NCI-H2029 (cell line): ENCODE measurements at places on chromosomes 7 and 10.
A peak's percentile ranks its signal among the peaks of the same experiment; 100 is the strongest.

DNA sequence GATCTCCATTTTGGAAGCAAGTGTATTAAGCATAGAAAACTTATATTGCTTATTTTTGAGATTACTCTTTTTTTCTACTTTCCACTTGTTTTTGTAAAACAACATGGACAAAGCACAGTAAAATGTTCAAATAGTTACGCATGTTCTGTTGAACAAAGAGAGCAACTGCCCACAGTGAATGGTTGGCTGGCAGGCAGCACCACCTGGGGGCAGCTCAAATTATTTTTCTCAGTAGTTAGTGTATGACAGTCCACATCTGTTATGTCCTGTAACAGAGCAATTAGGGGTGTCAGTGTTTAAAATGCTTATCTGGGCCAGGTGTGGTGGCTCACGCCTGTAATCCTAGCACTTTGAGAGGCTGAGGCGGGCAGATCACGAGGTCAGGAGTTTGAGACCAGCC is 46.1 kb upstream of the CACUL1 start:
- DNase-seq = no peak

- no peak for DNase-seq
Observed at GRCh38 chr10:106714734-106715555, 449.6 kb downstream of the SORCS1 start.

DNA sequence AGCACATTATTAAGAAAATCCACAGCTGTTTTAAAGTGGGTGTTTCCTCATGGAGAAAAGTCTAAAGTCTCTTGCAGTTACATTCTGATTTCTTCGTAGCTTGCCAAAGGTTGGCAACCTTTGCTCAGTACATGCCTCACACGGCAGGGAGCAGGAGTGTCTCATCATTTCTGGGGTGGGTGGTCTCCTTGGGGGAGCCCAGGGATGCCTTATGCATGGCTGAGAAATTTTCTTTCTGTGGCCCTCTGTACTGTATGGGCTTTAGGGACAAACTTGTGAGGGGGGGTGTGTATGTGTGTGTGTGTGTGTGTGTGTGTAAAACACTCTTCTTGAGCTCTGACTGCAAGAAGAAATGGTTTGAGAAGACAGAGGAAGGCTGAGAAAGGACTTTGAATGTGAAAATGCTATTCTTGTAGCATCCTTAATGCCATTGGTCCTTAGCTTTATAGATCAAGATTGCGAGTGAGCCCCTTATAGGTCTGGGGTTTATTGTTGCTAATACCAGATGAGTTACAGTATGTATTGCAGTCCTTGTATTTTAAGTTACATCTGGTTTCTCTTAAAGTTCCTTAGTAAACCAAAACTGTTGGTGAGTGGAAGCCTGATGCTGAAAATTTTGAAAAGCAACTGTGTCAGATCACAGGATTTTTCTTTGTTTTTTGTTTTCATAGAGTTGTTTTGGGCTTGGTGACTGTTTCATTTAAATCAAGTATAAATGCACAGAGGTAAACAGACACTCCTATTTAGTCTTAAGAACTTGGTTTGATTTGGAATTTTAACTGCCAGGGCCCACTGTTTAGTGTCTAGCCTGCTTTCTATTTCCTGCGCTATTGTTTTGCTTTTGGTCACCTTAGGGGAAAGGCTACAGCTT is 242.0 kb downstream of the BICC1 start:
- no peak for DNase-seq

DNA sequence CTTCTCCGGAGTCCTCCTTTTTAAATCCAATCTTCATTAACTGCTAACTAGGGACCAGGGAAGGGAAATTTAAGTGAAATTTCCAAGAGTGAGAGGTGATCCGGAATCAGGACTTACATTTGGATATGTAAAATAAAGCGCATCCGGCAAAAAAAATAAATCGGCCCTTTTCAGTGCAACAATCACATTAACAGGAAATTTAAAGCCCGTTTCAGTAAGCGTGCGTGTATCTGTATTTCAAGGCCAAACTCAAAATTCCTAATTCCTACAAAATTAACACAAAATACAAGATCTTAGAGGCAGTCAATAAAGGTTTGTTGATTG is 771 bp downstream of the DNAJC9 start:
- DNase-seq = no peak

DNA sequence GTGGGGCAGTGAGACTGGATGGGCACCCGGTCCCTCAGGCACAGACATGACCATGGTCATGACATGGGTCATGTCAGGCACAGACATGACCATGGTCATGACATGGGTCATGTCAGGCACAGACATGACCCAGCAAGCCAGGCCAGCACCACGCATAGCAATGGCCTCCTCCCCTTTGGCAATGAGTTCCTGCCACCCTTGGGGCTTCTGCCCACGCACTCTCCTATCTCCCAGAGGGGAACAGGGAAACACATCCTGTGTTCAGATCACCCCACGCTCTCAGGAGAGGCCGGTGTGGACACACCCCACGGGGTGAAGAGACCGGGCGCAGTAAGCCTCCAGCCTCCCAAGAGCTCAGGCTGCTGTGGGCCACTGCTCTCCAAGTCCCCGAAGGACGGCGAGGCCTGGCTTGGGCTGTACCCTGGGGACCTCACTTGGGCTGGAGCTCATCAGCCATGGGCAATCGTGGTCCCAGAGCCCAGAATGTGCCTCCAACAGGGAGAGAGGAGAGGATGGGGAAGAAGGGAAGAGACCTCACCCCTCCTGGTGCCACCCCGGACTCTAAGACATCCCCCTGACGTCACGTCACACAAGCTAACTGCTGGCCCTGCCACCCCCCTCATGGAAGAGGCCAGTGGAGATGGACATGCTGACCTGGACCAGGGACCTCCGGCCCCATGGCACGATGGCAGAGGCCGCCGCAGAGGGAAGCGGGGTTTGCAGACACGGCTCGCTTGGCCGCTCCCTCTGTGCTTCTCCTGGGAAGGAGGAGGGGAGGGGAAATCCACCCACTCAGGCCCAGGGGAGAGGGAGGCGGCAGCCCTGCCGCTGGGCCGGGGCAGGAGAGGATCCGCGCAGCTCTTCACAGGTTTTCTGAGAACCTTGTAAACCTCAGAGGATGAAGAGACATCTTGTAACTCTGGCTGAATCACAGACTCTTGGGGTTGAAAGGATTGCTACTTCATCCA is 269.6 kb downstream of the ELFN1 start:
- DNase-seq = no peak

DNA sequence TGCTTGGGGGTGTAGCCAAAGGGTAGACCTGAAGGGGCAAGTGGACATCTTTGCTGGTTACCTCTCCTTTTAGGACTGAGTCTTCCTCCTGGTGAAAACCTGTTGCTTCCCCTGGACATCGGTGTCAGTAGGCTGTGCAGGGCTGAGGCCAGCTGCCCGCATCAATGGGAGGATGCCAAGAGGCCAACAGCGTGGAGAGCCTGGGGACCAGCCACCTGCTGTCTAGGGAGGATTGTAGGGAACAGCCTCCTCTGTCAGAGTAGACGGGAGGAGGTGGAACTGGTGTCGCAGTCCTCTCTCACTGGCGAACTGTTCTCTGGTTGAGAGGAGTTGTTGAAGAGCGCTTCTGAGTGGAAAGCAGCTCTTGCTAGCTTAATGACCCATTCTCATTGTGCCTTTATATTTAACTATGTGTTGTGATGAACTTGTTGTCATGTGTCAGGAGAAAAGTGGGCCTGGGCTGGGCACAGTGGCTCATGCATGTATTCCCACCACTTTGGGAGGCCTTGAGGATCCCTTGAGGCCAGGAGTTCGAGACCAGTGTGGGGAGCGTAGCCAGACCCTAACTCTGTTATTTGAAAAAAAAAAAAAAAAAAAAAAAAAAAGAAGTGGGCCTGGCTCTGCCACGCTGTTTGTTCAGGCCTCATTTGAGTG is 1.8 kb downstream of the SUFU start:
- DNase-seq = peak; percentile 44

DNA sequence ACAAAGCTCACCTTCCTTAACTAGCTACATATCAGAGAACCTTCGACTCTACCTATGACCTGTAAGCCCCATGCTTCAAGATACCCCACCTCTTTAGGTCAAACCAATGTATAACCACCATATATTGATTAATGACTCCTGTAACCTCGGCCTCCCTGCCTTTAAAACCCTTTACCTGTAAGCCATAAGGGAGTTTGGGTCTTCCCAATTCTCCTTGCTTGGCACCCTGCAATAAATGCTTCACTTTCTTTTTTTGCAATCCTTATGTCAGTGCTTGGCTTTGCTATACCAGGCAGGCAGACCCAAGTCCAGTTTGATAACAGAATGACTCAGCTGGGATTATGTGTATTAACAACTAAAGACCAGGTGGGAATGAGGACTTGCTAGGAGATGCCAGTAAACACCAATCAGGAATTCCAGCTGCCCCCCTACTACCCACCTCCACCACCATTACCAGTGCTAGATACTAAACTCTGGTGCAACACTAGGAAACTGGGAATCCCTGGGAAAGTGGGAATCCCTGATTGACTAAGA is 22.0 kb upstream of the SLC35G1 start:
- DNase-seq = no peak

- DNase-seq = no peak
Observed at GRCh38 chr10:100567826-100568225, 32.1 kb downstream of the HIF1AN start.

- no peak for DNase-seq
Observed at GRCh38 chr10:70430493-70431445, 10.7 kb downstream of the NODAL start.

- DNase-seq = no peak
Observed at GRCh38 chr7:94883616-94884015, 23.8 kb upstream of the PPP1R9A start.

GRCh38 chr7:91239772-91240171 is 24.5 kb upstream of the FZD1 start:
- DNase-seq = no peak

- DNase-seq = no peak
Observed at GRCh38 chr7:123995617-123996326, 37.1 kb downstream of the TMEM229A start.
